ENCODE measurements at places on chromosomes 4 and X.

DNA sequence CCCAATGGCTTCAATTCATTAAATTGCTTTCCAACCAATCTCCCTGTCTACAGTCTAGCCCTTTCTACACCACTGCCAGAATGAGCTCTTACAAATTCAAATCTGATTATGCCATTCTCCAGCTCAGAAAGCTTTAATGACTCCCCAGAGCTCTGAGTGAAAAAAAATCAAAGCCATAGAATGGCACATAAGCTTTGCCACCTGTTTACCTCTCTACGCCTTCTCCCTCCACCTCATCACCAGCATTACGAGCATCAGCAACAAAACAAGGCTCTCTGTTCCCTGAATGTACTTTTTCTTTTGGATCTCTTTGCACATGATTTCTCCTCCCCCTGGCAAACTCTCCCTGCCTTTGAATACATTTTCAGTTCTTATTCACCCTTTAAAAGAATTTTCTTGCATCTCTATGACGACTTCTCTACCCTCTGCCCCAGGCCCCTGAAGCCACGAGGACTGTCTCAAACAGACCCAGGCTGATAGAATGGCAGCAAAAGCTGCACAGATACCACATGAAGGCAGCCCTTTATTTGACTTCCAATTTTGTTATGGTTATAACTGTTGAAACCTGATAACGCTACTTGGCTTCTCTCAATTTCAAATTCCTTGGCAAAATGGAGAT is 516.0 kb downstream of the PCDH7 start:
- peak; percentile 85 for DNase-seq

DNA sequence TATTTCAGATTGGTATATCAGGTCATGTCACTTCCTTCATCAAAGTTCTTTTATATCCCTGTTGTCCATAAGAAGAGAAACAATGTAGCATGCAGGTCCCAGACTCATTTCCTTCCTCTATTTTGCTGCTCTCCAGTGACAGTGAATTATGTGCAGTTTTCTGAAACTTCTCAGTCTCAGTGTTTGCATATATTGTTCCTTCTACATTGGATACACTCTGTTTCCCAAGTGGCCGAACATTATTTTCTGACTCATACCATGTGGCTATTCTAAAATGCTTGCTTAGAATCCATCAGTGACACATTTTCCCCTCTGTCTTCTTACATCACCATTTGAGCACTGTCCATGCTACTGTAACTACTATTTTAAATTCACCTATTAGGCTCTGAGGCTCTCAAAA is 305.7 kb downstream of the PDHA2 start:
- DNase-seq = no peak

DNA sequence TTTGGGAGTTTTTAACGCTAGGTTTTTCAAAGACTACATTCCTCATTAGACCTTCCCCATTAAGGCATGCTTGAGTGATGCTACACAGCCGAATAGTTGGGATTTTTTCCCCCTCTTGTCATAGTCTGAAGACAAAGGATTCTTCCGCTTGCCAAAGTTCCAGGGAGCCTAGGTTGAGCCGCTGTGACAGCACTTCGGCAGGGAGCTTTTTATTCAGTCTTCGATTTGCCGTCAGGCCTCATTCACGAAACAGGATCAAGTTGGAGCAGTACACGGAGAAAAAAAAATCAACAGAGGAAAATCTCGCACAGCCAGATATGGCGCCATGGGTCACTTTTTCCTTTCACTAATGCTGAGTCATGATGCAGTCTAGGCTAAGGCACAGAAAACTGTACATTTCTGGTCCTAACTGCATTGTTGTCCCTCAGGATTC is 24.3 kb downstream of the SHROOM3 start:
- DNase-seq = no peak

DNA sequence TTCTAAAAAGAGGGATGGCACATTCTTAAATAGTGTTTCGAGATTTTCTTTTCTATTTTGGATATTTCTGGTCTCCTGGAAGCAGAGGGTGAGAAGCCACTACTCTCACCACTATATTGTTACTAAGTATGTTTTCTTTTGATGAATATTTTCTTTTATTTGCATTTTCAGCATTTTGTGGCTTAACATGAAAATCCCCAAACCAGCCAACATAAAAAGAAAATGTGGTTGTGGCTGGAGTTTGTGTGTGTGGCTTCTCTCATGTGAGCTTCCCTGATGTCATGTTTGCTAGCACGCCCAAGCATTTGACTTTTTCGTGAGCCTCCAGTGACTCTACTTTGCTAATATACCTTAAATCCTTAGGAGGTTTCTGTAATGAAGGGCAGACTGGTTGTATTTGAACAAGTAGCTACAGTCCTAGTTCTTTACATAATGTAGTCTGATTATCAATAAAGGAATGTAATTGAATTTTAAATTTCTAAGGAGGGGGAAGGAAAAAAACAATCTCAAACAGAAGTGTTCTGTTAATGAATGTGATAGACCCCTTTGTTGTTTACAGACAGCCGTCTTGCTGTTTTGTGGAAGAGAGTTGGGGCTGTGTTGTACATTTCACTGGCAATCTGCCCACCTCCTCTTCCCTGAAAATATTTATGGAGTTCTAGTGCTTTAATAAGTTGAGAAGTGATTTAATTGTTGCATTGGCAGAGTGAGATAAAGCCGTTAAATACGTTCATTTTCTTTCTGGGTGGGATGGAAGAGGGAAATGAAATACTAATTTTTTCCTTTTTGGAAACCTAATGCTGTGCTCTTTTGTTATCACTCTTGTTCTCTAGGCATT is 114.6 kb downstream of the ARHGAP10 start:
- no peak for DNase-seq

DNA sequence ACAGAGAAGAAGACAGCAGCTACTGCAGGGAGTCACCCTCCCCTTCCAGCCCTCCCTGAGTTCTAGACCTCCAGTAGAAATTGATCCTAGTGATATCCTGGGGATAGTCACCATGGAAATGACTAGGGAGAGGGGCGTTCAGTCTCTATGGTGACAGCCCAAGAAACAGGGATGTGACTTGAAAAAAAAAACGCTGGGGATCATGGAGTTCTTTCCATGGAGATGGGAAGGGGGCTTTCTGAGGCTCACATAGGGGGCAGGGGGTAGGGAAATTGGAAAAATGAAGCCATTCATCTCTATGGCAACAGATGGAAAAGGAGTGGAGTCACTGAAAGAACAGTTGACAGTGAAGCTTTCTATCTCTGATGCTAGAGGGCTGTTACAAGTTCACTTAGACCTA is 28.0 kb upstream of the IGBP1 start:
- DNase-seq = peak; percentile 52

DNA sequence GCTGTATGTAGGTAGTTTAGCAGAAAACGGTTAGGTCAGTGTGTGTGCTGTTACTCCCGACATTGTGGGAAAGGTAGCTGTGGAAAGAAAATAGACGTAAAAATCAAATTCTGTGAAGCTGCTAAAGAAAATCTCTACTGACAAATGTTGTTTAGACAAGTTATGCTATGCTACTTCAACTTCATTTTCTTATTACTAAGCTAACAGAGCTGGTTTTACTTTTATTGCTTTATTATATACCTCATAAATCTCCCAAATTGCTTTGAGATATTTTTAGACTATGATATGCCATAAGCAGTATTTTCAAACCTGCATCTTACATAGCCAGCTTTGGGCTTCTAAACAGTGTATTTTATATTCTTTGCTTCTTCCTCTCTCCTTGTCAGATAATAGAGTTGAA is 108.2 kb upstream of the PACRGL start:
- no peak for DNase-seq

GRCh38 chr4:115944146-115944905 is 830.9 kb upstream of the NDST4 start:
- DNase-seq = peak; percentile 4

DNA sequence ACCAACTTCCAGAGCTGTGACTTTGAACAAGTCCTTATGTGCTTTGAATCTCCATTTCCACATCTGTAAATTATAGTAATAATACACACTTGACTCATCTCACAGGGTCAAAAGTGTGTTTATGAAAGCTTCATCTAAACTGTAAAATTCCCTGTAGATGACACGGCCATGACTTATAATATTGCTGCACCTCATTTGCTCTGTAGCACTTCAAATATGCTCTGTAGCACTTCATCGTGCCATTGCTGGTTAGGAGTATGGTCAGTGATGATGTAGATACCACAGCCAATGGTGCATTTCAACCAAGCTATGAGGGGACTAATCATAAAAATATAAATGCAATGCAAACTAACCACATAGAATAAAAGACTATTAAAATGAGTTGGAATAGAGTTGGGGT is 318.6 kb downstream of the ANK2 start:
- DNase-seq = no peak

GRCh38 chrX:3963980-3964379 is 250.5 kb upstream of the PRKX start:
- no peak for DNase-seq

GRCh38 chr4:2733001-2733843 is 22.9 kb downstream of the TNIP2 start:
- no peak for DNase-seq

DNA sequence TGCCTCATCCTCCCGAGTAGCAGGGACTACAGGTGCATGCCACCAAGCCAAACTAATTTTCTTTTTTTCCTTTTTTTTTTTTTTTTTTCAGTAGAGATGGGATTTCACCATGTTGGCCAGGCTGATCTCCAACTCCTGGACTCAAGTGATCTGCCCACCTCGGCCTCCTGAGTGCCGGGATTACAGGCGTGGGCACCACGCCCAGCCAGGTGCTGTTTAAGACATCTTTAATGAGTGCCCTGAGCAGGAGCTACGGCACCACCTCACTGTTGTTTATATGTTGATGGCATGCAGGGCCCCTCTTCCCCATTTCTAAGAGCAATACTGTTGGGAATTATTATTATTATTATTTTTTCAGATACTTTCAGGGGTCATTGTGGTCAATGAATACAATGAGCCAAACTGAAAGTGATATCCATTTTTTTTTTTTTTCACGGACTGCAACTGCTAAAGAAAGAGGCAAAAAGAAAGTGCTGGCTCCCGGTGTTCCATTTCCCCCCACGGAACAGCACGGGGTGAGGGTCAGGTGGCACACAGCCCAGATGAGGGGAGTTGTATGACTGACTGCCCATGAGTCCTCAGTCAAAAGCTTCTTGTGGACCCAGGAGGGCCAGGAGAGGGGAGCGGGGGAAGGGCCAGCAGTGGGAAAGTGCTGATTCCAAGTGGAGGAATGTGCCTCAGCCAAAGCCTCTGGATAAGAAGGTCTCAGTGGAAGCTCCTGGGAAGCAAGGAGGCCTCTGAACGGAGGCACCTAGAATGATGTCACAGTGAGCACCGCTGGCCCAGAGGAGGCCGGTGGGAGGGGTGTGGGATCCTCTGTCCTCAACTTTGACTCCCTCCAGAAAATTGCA is 101.8 kb upstream of the HPF1 start:
- DNase-seq = no peak

- no peak for DNase-seq
Measured at GRCh38 chr4:10171055-10171454, 54.5 kb upstream of the WDR1 start.

DNA sequence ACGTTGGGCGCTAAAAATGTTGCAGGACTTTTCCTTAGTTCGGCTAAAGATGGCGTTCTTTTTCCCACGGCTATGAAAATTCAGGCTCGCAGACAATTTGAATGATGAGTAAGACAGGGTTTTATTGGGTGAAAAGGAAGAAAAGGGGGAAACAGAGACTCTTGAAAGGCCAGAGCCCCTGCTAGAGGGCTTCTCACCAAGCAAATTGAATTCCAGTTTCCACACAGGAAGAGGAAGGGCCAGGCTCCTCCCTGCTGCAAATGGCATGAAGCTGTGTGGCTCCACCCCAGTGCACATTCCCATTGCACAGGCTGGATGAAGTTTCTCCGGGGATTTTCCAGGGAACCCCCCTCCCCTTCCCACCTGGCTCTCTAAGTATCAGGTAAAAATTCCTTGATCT is 210.9 kb downstream of the KLHL4 start:
- DNase-seq = no peak

GRCh38 chr4:130110189-130110588 is 1014.2 kb downstream of the C4orf33 start:
- no peak for DNase-seq

- no peak for DNase-seq
Measured at GRCh38 chr4:102758241-102759160, 2.3 kb downstream of the MANBA start.

DNA sequence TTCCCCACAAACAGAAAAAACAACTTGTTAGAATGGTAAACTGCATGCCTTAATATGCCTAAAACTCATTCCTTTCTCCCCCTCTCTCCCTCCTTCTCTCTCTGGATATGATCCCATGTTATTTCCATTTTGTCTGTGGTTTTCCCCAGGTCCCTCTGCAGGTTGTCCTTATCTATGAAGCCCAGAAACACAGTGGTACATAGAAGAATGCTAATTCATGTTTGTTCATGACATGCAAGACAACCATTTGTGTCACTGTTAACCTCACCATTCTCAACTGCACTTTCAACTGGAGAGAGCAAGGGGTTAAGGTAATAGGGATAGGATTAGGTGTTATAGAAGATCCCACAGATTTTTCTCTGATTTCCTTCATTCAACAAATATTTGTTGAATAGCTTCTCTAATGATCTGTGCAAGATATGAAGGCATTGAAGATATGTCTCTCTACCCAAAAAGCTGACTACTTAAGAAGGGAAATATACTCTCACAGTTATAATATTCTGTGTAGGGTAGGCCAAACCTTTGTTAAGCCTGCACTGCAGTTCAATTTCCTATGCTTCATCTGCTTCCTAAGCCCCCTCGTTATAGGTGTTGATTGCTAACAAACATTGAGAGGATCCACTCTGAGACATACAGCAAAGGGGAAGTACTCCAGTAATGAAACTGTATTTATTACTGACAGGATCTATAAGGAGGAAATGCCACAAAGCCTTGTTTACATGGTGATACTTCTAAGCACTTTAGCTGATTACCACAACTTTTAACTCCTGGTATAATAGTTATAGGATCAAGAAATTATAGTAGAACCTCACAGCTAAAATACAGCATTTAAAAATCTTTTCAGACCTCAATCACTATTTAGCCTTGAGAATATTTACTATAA is 96.1 kb downstream of the FRYL start:
- no peak for DNase-seq

- no peak for DNase-seq
Measured at GRCh38 chrX:111339212-111339611, 68.9 kb upstream of the CAPN6 start.

GRCh38 chr4:113979905-113980615 is 613 bp upstream of the ARSJ start:
- DNase-seq = no peak

- no peak for DNase-seq
Measured at GRCh38 chrX:76195579-76195978, 22.7 kb downstream of the PBDC1 start.

- no peak for DNase-seq
Measured at GRCh38 chr4:17009871-17010367, 111.5 kb upstream of the LDB2 start.

- DNase-seq = no peak
Measured at GRCh38 chrX:153925387-153925738, 701 bp downstream of the ARHGAP4 start.

GRCh38 chrX:17913801-17914200 is 52.7 kb upstream of the RAI2 start:
- peak; percentile 87 for DNase-seq
